ENCODE measurements at places on chromosomes 7 and 10. TPM values are rescaled to one million over a fixed set of nuclear protein-coding genes. Genes with fewer than 3 reads are reported as not detected.

PROSER2 gene
- total RNA-seq: 15.6 TPM

CREB5 gene
- total RNA-seq: 10.2 TPM

POLR2J2 gene
- 5.1 TPM for total RNA-seq

DNA sequence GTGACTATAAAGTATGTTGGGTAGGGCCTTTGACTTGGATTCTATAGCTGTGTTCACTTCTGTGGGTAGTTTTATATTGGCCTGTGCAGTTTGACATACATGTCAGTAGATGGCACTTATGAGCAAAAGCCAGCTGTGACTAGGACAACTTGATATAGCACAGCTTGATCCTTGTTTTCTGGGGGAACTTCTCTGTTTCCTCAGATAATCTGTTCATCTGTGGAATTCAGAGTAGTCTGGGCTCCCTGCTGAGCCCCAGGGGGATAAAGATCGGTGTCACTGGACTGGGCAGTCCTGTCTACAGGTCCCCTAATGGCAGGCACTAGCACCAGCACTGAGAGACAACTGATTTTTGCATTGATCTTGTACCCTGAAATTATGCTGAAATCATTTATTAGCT, 25.4 kb downstream of the CYP2C9 start:
- peaks cover 18% of the 10 kb centered on the region for H3K27me3 ChIP-seq
- no peak overlapping the region for H3K4me3 ChIP-seq
- DNase-seq: no peak
- H3K36me3 ChIP-seq: no peaks in the 10 kb centered on the region
- H3K27ac ChIP-seq: no peak overlapping the region

GPR37 gene
- total RNA-seq: 1.6 TPM

- no peak overlapping the region for H3K4me3 ChIP-seq
- H3K27me3 ChIP-seq: peaks cover 22% of the 10 kb centered on the region
- no peaks in the 10 kb centered on the region for H3K4me1 ChIP-seq
- H3K36me3 ChIP-seq: peaks cover 2% of the 10 kb centered on the region
Measured at GRCh38 chr10:113764582-113764981, 13.1 kb downstream of the PLEKHS1 start.

- H3K36me3 ChIP-seq: peaks cover 10% of the 10 kb centered on the region
- no peak overlapping the region for H3K4me3 ChIP-seq
- H3K27me3 ChIP-seq: no peaks in the 10 kb centered on the region
- peaks cover 7% of the 10 kb centered on the region for H3K4me1 ChIP-seq
- no peak for DNase-seq
Measured at GRCh38 chr7:11120068-11120664, 146.5 kb downstream of the PHF14 start.

- H3K36me3 ChIP-seq: no peaks in the 10 kb centered on the region
- DNase-seq: no peak
- H3K4me3 ChIP-seq: no peak overlapping the region
- no peak overlapping the region for H3K27ac ChIP-seq
- H3K27me3 ChIP-seq: peaks cover 9% of the 10 kb centered on the region
- no peaks in the 10 kb centered on the region for H3K4me1 ChIP-seq
Measured at GRCh38 chr7:141328290-141328689, 222.9 kb upstream of the AGK start.

DNA sequence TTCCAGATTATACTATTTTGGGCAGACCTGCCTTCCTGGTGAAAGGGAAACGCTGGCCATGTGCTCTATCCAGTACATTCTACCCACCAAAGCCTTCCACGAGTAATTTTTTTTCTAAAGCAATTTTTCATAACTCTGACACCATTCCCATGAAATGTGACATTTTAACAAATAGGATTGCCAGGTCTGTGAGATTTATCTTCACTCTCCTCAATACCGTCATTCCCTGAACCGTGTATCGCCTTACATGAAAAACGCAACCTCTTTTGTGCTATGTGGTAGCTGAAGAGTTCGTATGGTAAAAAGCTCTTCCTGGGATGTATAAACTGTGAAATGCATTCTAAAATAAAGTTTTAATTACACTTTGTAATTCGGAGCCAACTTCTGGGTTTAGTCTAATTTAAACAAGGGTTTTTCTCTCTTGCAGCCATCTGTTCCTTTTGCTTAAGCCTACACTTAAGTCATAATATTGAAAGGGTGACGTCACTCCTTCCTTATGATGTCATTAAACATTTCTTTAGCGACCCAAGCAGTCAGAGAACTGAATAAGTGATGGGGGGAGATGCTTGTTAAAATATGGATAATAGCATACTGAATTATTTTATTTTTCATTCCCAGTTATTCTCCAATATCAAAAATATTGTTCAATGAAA, 27.7 kb downstream of the C1QL3 start:
- peaks cover 5% of the 10 kb centered on the region for H3K4me1 ChIP-seq
- no peaks in the 10 kb centered on the region for H3K36me3 ChIP-seq
- no peak overlapping the region for H3K4me3 ChIP-seq
- no peak overlapping the region for H3K27ac ChIP-seq

- peaks cover 13% of the 10 kb centered on the region for H3K4me1 ChIP-seq
- DNase-seq: no peak
- H3K4me3 ChIP-seq: no peak overlapping the region
- no peak overlapping the region for H3K27ac ChIP-seq
- no peaks in the 10 kb centered on the region for H3K27me3 ChIP-seq
Measured at GRCh38 chr10:25818751-25819150, 115.3 kb upstream of the MYO3A start.

GRCh38 chr7:124679586-124680225, 85.9 kb downstream of the GPR37 start:
- no peaks in the 10 kb centered on the region for H3K4me1 ChIP-seq
- no peak overlapping the region for H3K27ac ChIP-seq
- H3K4me3 ChIP-seq: no peak overlapping the region
- H3K27me3 ChIP-seq: peaks cover 3% of the 10 kb centered on the region
- no peaks in the 10 kb centered on the region for H3K36me3 ChIP-seq
